ENCODE measurements at places on chromosomes 6 and 20.

DNA sequence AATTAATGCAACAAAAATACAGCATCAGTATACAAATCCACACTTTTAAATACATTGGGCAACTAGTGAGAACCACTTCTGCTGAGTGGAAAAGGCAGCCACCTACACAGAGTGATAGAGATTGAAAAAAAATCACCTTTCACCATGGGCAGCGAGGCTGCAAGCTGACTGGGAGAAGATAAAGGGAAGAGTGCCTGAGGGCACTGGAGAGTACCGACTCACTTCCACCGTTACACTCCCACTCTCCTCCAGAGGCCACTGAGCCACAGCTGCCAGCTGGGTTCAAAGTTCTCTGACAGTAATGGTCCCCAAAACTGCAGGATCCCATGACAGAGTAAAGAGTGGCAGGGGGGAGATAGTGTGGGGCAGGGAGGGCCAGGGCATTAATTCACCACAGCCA, 24.1 kb downstream of the PXT1 start:
- DNase-seq, result no peak

GRCh38 chr6:31972709-31973350, 892 bp upstream of the DXO start:
- peak; percentile 55 for DNase-seq

GRCh38 chr6:139834232-139834631, 459.8 kb upstream of the CITED2 start:
- peak; percentile 73 for DNase-seq

GRCh38 chr6:130366107-130367005, 539 bp downstream of the TMEM200A start:
- peak; percentile 75 for DNase-seq

DNA sequence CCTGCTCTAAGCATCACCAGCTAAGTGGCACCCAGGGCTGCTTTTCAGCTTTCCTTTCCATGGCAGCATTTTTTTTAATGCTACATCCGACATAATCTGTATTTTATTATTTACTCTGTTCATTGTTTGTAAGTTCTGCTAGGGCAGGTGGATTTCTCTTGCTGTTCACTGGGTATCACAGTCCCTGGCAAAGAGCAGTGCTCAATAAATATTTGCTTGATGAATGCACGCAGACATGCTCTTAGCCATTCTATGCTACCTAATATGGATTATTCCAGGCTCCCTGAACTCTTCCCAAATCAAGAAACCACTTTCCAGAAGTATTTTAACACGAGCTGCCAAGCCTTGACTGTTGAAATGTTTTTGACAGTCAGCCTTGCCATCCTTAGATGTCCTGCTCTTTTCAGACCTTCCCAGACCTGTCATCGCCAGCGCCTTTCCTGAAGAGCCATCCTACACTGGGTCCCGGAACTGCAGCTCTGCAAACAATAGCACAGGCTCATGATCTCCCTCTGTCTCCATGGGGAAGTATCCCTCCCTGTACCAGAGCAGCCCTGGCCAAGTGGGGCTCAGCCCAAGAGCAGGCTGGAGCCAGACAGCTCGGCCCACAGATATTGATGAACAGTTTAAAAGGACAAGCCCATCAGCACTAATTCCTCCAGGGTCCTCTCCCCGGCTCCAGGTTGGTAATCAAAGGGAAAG, 136.5 kb upstream of the CDH4 start:
- DNase-seq, result no peak

GRCh38 chr6:107185391-107185970, 70.2 kb upstream of the BEND3 start:
- no peak for DNase-seq

DNA sequence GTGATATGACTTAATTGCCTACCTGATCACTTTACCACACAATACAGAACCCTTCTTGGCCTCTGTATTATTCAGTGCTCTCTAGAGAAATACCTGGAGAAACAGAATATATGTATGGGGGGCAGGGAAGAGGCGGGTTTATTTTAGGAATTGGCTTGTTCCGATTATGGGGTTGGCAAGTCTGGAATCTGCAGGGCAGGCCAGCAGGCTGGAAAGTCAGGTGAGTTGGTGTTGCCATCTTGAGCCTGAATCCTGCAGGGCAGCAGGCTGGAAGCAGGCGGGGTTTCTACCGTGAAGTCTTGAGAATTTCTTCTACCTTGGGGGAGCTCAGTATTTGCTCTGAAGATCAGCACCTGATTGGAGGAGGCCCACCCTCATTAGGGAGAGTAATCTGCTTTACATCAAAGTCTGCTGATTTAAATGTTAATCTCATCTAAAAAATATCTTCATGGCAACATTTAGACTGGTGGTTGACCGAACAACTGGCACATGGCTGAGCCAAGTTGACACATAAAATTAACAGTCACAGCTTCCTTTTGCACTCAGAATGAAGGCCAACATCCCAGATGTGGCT, 193.9 kb downstream of the ZDHHC14 start:
- no peak for DNase-seq

DNA sequence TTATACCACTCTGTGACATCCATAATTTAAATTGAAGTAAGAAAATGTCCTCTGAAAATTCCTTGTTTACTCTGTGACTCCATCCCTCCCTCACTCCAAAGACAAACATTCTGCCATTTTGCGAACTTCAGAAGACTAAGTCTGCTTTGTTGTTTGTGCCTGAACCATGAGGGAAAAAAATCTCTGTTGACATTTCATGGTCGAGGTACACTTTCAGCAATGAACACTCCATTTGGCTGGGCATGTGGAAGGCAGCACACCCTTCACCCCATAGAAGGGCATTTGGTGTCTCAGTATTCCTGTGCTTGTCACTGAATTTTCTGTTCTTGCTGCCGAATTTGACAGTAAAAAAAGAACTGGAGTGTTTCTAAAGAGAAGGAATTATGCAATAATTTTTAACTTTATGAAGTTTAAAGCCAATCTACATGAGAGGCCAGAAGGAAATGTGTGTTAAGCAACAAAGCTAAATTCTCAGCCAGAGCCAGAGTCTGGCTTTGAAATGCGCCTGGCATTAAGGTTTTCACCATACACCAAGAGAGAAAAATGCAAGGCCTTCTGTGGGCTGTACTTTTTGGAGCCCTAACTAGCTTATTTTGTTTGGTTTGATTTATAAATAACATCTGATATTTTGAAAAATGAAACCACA, 4.7 kb upstream of the PBOV1 start:
- peak; percentile 46 for DNase-seq

GRCh38 chr6:135097172-135097571, 42.5 kb upstream of the HBS1L start:
- no peak for DNase-seq

DNA sequence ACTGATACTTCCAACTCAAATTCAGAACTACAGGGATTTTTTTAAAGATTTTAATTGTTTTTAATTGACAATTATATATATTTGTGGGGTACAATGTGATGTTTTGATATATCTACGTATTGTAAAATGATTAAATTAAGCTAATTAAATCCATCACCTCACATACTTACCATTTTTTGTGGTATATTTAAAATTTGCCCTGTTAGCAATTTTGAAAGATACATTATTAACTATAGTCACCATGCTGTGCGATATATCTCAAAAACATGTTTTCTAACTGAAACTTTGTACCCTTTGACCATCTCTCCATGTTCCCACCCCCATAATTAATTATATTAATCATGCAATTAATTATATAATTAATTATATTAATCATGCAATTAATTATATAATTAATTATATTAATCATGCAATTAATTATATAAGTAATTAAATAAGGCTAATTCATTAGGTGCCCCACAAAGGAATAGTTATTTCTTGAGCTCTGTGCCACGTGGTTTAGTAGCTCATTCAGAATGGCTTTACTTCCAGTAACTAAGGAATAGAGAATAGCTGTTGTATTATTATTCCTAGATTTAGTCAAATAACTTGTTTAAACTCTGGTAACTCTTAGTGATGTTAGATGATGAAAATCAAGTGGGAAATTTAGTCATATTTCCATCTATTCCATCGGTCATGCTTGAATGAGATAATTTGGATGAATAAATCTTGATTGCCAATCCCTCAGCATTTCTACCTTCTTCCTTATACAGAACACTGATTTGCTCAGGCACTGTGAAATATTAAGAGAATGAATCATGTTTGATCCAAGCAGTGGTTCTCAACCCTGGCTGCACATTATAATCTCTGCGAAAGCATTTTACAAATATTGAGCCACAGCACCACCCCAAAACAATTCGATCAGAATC, 25.1 kb downstream of the LOC128125822 start:
- DNase-seq, result no peak

- no peak for DNase-seq
Measured at GRCh38 chr6:158415666-158416065, 103.4 kb downstream of the TULP4 start.

DNA sequence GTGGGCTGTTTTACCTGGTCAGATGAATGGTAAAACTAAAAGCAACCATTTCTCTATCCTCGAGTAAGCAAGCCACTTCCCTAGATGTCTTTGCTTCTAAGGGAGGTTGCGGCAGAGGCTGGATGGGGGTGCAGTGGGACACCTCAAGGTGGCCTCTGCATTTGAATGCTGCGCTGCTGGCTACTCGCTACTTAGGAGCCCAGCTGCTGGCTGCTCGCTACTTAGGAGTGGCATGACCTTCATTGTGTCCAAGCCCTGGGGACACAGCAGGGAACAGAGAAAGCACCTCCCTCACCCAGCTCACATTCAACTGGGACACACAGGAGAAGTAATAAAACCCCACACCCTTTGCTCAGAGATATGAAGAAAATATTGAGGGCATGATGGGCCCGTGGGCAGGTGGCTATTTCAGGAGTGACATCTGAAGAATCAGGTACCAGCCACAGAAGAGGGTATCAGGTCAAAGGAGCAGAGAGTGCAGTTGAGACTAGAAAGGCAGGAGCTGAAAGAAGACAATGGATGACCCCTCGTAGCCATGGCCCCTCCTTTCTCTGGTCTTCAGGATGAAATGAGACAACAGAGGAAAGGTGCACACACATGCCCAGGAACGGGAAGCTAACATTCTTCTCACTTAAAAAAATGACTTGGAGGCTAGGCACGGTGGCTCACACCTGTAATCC, 149.4 kb downstream of the ZMYND8 start:
- DNase-seq, result no peak

DNA sequence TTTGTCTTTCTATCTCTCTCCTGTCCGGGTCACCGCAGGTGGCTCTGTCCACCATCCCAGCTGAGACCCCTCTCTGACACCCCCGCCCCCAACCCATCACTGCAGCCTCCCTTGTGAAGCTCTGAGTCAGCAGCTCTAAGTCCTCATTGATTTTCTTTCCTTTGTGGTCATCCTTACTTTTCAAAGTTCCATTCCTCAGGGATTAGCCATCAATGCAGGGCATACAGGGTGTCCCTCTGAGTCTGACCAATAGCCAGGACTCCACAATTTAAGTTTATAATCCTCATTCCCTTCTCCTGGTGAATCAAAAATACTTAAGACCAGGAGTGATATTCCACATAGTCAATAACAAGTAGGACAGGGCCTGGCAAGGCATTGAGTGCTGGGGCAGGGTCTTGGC, 333.3 kb upstream of the CNR1 start:
- no peak for DNase-seq

DNA sequence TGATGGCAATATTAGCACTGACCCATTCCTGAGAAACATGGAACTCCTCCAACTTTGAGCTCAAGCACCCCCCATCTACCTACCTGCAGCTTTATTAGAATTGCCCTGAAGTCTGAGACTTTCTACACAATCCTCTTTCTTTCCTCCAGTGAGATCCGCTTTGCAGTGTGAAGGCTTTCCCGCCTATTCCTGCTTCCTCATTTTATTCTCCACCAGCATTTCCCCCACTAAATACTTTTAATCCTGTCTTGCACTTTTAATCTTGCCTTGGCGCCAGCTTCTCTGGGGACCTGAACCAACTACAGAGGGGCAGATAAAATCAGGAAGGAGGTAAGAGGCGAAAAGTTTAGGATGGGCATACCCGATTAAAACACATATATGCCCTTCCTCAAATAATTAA, 178.1 kb upstream of the PRDM1 start:
- DNase-seq, result no peak

DNA sequence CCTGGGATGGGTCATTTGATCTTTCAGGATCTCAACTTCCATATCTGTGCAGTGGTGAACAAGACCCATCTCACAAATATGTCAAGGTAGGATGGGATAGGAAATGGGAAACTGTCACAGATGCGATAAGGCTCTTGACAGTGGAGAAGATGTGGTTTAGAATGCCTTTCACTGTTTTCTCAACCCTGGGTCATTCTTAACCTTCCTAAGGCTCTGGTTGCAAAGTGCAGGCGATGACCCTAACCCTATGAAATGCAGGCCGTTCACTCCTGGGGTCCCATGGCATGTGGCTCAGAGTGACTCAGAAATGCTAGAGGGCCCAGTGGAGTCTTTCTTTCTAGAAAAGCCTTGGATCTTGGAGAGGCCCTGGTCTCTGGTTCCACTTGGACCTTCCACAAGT, 61.7 kb downstream of the FOXA2 start:
- no peak for DNase-seq

- DNase-seq, result no peak
Measured at GRCh38 chr6:72271531-72271930, 350.3 kb upstream of the KCNQ5 start.

DNA sequence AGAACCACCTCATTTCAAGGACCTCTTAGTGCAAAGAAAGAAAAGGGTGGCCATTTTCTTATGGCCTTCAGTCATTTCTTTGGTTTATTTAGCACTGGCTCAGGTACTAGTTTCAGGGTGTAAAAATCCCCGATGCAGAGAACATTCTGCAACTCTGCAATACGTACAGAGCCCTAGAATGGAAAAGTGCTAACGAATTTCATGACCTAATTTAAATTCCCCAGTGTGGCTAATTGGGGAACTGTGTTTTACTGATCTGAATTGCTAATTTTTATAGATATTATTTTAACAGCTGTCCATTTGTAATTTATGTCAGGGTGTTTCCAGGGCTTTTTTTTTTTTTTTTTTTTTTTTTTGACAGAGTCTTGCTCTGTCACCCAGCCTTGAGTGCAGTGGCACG, 160.7 kb downstream of the UST start:
- no peak for DNase-seq

GRCh38 chr6:15489261-15489962, 173.4 kb downstream of the DTNBP1 start:
- DNase-seq, result no peak

GRCh38 chr20:25321262-25321831, 69.3 kb downstream of the ABHD12 start:
- no peak for DNase-seq

GRCh38 chr6:88377976-88378568, 211.9 kb upstream of the CNR1 start:
- no peak for DNase-seq

DNA sequence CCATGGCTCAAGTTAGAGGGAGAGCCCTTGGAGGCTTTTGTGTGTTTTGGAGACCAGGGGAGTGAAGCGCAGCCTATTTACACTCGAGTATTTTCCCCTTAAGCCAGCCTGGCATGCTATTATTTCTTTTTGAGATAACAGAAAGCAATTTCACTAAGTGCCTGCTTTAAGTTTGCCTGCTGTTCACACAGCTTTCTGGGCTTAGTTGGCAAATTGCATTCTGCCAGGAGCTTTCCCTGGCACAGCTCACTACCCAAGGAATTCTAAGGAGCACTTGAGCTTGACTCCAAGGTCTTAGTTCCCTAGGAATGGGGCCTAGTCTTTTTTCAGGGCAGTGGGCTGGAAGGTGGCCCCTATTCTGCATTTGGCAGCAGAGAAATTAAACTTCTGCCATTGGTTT, 19.0 kb upstream of the ASXL1 start:
- DNase-seq, result no peak
